Activated naive CD4-positive, alpha-beta T cell (primary cell): ENCODE measurements at places on chromosomes 2 and 18.

DNA sequence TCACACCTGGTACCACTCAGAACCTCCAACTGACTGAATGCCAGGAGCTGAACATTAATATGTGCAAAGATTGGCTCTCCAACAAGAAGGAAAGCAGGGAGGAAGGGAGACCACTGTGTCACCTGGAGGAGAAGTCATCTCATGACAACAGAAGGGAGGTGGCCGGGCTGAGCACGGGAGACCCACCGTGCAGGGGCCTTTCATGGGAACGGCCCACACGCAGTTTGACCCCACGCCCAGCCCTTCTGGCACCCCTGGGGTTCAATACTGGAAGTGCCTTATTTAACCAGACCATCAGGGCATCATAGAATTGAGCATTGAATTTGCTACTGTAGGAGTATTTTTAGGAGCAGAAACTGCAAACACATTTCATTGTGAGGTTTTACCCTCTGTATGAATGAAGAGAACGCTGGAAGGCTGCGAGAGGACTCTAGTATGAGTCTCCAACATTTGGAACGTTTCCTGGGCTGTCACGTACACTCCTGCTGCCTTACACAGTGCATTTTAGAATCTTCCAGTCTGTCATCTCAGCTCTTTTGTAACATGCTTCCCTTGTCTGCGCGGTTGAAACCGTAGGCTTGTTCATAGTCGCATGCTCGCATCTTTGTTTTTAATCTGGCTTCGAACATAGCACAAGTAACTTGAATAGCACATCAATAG, 132.1 kb downstream of the NFATC1 start:
- no peak for DNase-seq

DNA sequence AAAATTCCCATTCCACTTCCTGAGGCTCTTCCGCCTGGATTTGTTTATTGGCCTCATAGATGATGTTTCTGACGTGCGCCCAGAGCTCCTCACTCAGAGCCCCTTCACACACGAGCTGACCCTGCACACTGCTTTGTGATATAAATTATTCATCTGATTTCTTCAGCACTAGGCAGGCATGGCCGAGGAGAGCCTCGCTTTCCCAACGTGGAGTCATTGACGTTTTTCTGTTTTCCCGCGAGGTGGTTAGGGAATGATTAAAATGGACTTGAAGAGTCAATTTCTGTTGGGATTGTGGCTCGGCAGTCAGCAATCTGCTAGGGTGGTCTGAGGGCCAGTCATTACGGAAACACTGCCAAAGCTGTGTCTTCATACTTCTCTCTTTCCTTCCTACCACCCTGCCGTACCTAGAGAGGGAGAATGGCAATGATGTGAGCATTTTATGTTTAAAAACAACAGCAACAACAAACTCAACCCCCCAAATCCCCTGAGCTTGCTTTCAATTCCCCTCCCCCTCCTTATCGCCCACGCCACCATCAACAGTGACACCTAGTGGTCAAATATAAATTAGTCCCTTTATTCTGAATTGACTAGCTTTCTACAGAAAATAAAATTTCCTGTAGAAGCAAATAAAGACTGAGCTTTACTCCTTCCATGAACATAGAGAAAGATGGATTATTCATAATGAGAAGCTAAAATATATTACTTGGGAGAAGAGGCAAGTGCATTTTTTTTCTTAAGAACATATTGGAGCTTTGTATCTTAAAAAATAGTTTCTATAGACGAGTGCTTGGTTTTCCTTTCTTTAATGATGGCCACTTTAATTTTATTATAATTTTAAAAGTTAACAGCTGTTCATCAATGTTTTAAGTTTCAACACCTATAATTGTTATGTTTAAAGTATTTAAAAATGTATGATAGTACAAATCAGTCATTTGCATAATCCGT, 285.1 kb downstream of the MTX2 start:
- DNase-seq, result no peak

GRCh38 chr2:19689646-19690168, 212.1 kb downstream of the TTC32 start:
- no peak for DNase-seq

DNA sequence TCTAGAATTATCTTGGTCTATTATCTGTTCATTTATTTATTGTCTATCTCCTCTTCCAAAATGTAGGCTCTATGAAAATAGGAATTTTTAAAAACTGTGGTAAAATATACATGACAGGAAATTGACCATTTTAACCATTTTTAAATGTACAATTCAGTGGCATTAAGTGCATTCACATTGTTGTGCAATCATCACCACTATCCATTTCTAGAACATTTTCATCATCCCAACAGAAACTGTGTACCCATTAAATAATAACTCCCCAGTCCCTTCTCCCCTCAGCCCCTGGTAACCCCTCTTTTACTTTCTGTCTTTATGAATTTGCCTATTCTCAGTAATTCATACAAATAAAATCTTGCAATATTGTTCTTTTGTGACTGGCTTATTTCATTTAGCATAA, 71.1 kb upstream of the LCLAT1 start:
- DNase-seq, result no peak
